ENCODE measurements at places on chromosomes 12 and 14.

GRCh38 chr14:102392506-102392905 is 29.8 kb downstream of the TECPR2 start:
- DNase-seq = no peak

DNA sequence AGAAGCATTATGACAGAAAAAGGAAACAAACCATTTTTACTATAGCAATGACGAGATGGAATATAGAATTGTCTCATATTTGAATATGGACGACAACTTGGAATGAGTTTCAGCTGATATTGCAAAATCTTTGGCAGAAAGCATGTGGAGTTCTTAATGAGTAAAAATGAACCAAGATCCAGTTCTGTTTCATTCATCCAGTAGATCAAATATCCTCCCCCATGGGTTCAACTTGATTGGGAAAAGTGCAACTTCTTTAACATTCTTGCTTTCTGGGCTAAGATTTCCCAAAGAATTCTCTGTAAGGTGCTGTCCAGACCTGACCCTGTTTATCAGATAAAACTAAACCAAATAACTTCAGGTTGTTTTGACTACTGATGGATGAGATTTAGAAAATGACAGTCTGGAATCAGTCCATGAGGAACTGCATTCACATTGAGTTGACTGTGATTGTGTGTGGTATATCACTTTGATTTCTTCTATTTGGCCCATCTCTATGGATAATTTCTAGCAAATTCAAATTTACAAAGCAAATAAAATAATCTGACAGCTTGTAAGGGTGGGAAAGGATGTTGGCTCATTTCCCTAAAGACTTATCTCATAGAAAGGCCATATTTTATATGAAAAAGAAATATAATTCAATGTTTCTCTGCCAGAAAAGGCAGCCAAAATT is 267.4 kb downstream of the ADAMTS20 start:
- DNase-seq = no peak

- no peak for DNase-seq
Observed at GRCh38 chr12:107503887-107504885, 181.4 kb upstream of the PWP1 start.

DNA sequence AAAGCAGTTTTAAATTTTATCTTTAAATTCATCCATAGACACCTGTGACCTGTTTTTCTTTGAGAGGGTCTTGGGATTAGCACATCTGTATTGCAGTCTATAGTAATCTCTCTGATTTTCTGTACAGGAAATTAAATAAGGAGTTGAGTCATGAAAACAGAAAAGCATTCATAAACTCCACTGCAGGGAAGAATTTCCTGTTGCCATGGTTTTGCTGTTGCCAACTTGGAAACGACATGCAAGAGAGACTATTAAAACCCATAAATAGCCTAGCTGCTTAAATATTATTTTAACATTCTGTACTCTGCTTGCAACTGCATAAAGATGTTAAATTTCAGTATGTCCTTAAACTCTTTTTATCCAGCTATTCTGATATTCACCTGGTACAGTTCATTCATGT is 281.0 kb upstream of the RGS6 start:
- no peak for DNase-seq

DNA sequence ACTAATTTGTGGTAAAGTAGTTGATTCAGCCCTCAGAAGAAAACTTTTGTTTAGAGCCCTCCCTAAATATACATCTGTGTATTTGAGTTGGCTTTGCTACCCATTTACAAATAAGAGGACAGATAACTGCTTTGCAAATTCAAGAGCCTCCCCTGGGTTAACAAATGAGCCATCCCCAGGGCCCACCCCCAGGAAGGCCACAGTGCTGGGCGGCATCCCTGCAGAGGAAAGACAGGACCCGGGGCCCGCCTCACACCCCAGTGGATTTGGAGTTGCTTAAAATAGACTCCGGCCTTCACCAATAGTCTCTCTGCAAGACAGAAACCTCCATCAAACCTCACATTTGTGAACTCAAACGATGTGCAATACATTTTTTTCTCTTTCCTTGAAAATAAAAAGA is 2.7 kb downstream of the FZD10 start:
- DNase-seq = no peak

- no peak for DNase-seq
Observed at GRCh38 chr12:89236748-89237383, 115.4 kb downstream of the DUSP6 start.

GRCh38 chr12:29731591-29731990 is 52.2 kb downstream of the TMTC1 start:
- DNase-seq = no peak

DNA sequence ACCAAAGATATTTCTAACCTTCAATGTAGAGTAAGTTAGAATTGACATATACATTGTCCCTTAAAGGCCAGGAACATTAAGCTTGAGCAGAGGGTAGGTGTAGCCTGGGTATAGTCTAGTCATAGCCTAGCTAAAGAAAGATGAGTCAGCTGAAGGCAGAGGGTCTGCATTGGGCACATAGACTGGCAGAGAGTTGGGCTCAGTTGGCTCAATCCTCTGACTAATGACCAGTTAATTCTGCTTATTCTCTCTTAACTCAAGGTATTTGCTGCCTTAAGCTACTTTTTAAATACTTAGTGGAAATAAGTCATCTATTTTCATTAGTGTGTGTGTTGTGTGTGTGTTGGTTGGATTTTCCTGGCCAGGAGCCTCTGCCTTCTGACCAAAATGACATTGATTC is 467.1 kb downstream of the RAD51B start:
- no peak for DNase-seq

GRCh38 chr14:32590157-32590556 is 261.1 kb downstream of the AKAP6 start:
- DNase-seq = no peak

GRCh38 chr12:13307143-13307816 is 110.8 kb downstream of the EMP1 start:
- no peak for DNase-seq

DNA sequence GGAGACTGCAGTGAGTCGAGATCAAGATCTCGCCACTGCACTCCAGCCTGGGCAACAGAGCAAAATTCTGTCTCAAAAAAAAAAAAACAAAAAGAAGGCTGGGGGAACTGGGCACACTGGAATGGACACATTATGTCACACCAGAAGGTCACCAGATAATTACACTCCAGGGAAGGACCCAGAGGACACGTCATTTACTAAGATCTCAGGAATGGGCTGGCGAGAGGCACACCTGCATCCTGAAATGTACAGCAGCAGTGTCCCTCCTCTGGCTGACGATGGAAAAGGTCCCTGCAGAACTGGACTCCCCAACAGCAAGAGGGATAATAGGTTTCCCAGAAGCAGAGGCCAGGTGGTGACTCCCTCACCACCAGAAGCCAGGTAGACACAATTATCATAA is 243.5 kb downstream of the BCL11B start:
- DNase-seq = no peak

- no peak for DNase-seq
Observed at GRCh38 chr12:42421844-42422779, 96.1 kb downstream of the PPHLN1 start.

DNA sequence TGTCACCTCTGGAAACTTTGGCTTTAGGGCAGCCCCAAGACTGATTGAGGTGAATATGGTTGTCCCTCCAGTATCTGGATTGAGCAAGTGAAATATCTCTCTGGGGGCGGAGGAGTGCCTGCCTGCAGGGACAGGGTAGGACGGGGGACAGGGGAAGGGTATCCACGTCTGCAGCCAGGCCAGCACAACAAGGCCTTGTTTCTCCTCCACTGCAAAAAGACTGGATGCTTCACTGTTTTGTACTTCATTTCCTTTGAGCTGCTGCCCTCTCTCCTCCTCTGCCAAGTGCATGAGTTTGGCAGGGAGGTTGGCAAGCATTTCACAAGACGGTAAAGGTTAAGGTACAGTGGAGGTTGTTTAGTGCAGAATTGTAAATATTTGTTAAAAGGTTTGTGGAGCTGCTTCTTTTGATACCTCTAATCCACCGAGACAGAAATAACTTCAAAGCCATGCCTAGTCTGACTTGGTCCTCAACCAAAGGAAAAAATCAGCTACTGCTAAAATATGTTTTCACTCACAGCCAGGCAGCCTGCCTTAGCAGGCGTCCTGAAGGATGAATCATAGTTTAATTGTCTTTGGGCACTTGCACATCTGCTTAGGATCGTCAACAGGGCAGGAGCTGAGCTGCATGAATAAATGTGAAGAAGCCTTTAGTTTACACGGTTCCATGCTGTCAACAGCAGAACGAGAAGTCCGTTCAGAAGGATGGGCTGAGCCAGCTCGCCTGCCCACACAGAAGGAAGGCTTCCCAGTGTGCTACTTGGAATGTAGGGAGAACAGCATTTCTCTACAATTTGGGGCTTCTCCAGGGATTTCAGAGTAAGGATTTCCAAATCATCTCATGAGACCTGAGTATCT is 269.7 kb downstream of the TTC6 start:
- no peak for DNase-seq

DNA sequence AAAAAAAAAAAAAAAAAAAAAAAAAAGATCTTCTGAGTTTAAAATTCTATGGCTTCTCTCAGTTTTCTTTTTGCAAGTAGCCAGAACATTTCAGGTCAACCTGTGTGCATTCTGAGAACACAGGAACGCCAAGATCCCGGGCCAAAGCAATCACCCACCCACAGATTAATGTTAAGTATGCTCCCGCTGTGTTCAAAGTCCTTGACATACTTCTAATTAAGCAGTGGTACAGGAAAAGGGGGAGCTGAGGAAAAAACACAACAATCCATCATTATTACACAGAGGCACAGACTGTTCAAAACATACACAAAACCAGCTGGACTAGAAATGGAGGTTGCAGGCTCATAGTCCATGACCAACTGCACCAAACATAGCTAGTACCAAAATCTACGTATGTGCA is 2.8 kb downstream of the FBXO21 start:
- no peak for DNase-seq

- no peak for DNase-seq
Observed at GRCh38 chr14:64945431-64946178, 3.1 kb upstream of the GPX2 start.

- DNase-seq = peak; percentile 75
Observed at GRCh38 chr12:111429828-111430432, 24.2 kb downstream of the SH2B3 start.

- DNase-seq = no peak
Observed at GRCh38 chr12:22461786-22462185, 82.6 kb downstream of the C2CD5 start.

- no peak for DNase-seq
Observed at GRCh38 chr12:124837958-124838803, 25.5 kb downstream of the SCARB1 start.

DNA sequence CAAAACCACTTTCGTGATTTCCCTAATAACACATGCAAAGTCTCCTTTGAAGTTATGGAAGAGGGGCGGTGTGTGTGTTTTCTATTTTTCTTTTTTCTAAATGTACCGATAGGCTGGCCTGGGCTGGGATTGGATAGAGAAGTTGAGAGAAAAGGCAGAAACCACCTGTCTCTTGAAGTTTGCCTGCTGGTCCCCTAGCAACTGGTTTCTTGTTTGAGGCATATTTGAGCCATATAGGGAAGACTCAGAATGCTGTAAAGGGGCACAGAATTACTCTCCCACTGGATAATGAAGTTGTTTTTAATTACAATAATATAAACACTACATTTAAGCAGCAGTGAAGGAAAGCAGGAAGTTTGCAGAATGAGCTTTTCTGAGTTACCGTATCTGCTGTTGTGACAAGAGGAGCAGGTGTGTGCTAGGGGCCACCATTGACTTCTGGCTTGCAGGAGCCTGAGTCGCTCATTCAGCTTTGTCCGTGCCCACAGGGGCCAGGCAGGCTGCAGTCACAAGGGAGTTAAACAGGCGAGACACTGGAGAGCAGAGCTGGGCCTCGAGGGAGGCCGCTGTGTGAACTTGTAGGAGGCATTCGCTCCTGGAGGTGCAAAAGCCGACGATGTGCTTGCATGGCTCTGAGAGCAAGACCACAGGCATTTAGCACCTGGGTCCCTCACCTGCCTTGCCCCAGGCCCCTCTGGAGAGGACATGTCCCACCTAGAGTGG is 173.8 kb upstream of the RGS6 start:
- DNase-seq = no peak

- no peak for DNase-seq
Observed at GRCh38 chr14:80003138-80003537, 208.2 kb downstream of the DIO2 start.

GRCh38 chr12:79360286-79360685 is 330.5 kb downstream of the PAWR start:
- no peak for DNase-seq

GRCh38 chr14:83379436-83379835 is 1845.8 kb upstream of the SEL1L start:
- no peak for DNase-seq

DNA sequence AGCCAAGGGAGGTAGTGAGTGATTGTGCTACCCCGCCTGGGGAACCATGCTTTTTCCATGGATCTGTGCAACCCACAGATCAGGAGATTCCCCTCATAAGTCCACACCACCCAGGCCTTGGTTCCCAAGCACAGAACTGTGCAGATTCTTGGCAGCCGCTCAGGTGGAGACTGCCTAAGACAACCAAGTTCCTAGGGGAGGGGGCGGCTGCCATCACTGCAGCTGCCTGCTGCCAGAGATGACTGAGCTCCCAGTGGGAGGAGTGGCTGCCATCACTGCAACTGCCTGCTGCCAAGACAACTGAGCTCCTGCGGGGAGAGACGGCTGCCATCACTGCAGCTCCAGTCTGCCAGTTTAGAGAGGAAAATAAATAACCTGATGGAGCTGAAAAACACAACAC is 138.3 kb upstream of the GARIN2 start:
- no peak for DNase-seq

GRCh38 chr12:114799574-114800487 is 115.9 kb upstream of the TBX3 start:
- no peak for DNase-seq

DNA sequence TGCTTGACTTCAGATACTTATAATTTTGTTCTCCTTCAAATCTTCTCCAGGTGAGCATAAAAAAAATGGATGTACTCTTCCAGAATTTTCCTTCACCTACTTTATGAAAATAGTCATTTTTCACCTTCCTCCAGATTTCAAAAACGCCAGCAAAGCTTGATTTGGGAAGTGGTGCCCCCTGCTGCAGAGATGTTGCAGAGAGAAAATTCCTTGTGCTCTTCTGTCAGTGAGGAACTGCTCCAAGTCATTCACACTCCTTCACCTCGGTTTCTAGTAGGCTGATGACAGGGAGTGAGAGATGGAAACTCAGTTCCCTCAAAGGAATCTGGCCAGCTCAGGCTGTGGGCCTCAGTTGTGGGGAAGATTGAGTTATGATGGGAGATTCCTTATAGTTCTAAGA is 24.2 kb upstream of the RNASE3 start:
- DNase-seq = no peak

- DNase-seq = no peak
Observed at GRCh38 chr14:64196814-64197411, 97.3 kb downstream of the ESR2 start.
